ENCODE measurements at places on chromosomes 4 and X.
A peak's percentile ranks its signal among the peaks of the same experiment; 100 is the strongest.

DNA sequence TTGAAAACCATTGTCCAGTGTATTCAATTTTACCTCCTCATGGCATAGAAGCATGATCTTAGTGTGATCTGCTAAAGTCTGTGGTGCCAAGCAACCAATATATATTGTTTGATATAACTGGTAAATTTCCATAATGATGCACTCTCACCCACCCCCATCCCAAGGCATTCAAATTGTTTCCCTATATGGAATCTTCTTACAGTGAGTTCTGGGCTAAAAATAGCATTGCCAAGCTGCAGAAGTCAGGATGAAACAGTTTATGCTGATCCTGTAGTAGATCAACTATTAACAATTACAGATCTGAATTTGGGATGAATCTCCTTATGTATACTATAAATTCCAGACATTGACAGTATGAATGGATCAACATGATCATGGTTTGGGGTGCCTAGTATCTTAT lies 20.9 kb downstream of the FGF13 start:
- no peak for DNase-seq

DNA sequence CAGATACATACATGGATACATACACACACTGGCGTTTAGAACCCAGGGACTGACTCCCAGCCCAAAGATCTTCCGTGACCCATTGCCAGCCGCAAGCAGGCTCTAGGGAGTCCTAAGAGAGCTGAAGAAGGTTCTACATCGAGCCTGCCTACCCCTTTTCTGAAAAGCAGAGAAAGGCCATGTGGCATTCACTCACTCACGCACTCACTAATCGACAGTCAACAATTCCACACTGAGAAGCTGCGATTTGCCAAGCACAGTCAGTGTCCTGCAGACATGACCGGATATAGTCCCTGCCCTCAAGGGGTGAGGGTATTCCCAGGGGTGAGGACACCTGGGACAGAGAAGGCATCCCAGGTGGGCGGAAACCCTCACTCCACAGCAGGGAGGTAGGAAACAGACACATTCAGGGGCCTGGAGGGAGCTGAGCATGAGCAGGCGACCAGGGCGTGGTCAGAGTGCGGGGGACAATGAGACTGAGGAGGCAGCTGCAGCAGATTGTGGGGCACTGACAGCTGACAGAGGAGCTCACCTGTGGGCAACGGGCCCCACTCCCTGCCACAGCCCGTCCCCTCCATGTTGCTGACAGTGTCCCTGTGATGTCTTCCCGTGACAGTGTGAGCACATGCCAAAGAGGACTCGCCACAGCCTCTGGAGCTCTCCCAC lies 13.2 kb upstream of the MAN2B2 start:
- DNase-seq = no peak

GRCh38 chr4:169100670-169101101 lies 90.6 kb upstream of the CBR4 start:
- DNase-seq = no peak

- DNase-seq = no peak
These were observed 1511.0 kb downstream of the ARAP2 start for GRCh38 chr4:34733185-34733941.

GRCh38 chr4:161187569-161187968 lies 976.2 kb downstream of the FSTL5 start:
- no peak for DNase-seq

DNA sequence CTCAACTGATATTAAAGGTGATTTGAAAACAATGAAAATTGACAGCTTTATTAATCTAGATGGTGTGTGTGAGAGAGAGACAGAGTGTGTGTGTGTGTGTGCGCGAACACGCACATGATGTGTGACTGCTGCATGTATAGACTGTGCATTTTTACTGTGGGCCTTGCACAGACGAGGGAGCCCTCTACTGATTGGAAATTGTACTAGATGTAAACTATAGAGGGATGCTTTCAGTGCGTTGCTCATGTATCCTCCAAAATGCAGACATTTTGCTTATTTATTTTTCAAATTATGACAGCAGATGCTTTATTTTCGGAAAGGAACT lies 168.4 kb upstream of the GK2 start:
- peak; percentile 1 for DNase-seq

GRCh38 chr4:15410750-15411149 lies 17.1 kb upstream of the C1QTNF7 start:
- DNase-seq = peak; percentile 62

DNA sequence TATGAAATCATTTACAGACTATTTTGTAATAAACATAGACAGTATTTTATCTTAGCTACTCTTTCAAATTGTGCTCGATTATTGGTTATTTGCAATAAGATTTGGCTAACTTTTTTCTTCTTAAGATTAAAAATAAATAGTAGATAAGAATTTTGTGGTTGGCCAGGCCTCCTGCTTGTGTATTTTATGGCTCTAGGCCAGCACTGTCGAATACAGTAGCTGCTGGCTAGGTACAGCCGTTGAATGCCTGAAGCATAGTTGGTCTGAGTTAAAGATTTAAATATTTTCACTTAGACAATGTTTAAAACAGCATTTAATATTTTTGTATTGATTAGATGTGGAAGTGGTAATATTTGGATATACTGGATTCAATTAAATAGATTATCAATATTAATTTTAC lies 481.0 kb downstream of the SPRY1 start:
- no peak for DNase-seq
